ENCODE measurements at places on chromosomes 12 and 14.

- DNase-seq: peak; percentile 82
Observed at GRCh38 chr14:105168496-105168978, at the start of gene JAG2. TSS of gene JAG2 (minus strand) at chr14:105168776. CDS start at chr14:105168420, 356 bp downstream.

GRCh38 chr14:56333359-56334292 lies 215.4 kb downstream of the PELI2 start:
- DNase-seq: no peak

DNA sequence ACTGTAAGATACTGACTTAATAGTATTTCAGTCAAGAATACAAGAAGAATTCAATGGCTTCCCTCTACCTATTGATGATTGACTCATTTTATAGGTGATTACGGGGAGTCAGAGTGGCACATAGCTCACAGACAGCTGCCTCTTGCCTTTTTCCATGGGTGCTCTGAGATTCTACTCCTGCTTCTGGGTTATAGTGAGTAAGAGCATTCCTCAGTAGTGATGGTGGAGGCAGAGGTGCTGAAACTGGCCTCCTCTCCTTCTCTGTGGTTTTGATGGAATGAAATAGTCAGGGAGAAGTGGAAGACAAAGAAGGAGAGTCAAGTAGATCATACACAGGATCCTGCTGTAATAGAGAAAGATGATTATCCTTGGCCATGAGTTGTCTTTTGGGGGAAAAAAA lies 438.2 kb upstream of the FAR2 start:
- no peak for DNase-seq

DNA sequence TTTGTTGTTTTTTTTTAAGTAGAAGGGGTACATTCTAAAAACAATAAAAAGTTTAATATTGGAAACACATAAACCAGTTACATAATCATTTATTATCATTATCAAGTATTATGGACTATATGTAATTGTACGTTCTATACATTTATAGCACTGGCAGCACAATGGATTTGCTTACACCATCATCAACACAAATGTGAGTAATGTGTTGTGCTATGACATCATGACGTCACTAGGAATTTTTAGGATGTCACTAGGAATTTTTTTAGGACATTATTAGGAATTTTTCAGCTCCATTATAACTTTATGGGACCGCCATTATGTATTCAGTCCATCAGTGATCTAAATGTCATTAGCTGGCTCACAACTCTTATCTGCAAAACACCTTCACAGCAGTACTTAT lies 126.8 kb upstream of the SYT10 start:
- DNase-seq: no peak

DNA sequence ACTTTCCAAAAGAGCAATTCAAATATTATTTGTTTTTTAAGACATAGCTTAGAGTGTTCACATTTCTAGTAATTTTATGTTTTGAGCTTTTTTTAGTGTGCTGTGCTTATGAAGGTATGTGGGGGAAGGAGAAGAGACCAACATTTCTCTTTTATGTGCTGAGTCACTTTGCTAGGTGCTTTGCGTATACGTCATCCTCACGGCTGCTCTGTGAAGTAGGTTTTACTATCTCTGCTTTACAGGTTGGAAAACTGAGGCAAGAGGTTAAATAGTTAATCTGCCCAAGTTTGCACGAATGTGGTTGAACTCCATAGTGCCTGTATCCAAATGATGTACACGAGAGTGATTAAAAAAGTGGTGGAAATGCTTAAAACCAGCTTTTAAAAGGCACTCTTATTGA lies 75.9 kb downstream of the AEBP2 start:
- no peak for DNase-seq

- no peak for DNase-seq
Observed at GRCh38 chr12:97397008-97397407, 65.6 kb upstream of the RMST start.

GRCh38 chr14:88421286-88421685 lies 35.8 kb downstream of the SPATA7 start:
- no peak for DNase-seq

GRCh38 chr14:22844221-22845102 lies 8.1 kb downstream of the MMP14 start:
- no peak for DNase-seq

- DNase-seq: no peak
Observed at GRCh38 chr12:1583421-1584078, 10.8 kb downstream of the FBXL14 start.

- DNase-seq: no peak
Observed at GRCh38 chr12:106107566-106107965, 31.2 kb downstream of the NUAK1 start.

DNA sequence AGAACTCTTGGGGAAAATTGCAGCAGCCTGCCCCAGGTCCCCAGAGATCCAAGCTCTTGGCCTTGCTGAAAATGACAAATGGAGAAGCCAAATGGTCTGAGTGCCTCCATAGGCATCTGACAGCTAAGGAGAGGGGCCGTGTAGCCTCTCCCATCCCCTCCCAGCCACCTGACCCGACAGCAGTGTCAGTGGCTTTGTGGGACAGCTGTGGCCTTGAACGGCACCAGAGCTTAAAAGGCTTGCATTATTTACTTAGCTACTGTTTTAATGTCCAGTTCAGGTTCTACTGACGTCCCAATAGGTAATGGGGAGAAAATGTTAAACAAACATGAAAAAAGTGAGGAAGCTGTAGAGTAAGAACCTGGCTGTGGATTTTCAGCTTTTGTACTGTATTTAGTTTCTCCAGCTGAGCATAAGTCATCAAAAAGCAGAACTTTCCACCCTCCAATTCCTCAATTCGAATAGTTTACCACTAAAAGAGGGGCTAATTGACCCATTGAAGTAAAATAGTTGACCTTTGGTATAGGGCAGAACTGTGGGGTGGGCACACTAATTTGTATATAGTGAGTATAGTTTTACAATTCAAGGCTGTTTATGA lies 50.0 kb downstream of the FOS start:
- no peak for DNase-seq

GRCh38 chr14:102525219-102525928 lies 15.8 kb upstream of the ANKRD9 start:
- DNase-seq: no peak

GRCh38 chr12:119666900-119667576 lies 895 bp upstream of the PRKAB1 start:
- no peak for DNase-seq

DNA sequence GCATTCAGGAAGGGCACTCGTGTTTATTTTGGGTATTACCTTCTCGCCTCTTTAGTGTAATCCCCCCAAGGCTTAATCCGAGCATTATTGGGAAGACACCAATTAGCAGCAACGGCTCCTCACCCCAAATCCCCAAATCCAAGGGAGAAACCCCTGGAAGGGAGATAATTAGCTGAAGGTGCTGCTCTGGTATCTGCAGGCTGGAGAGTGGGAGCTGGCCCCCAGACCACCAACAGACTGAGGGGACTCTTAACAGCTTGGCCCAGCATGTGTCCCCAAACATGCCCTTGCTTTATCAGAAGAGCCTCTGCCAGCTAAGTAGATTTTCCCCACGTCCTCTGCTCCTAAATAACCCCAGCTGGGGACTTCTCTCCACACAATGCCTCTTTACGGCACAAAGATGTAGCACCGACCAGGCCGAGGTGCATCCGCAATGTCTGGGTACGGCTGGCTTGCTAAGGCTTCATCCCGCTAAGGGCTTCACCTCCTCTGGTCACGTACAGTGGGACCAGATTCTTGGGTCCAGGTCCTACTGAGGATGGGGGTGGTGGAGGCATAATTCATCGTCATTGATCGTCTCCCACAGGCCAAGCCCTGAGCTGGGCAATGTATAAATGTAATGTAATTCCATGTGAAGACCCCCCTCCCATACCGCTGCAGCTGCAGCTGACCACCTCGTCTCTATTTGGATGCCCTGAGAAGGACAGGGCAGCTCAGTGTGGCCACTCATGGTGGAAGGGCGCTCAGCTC lies 123.7 kb upstream of the GSC start:
- DNase-seq: no peak

GRCh38 chr12:67655829-67656228 lies 7.3 kb downstream of the DYRK2 start:
- no peak for DNase-seq

- DNase-seq: peak; percentile 71
Observed at GRCh38 chr12:116582610-116583009, 23.4 kb downstream of the MAP1LC3B2 start.

- DNase-seq: peak; percentile 73
Observed at GRCh38 chr12:6603095-6603567, 4.0 kb downstream of the CHD4 start.

DNA sequence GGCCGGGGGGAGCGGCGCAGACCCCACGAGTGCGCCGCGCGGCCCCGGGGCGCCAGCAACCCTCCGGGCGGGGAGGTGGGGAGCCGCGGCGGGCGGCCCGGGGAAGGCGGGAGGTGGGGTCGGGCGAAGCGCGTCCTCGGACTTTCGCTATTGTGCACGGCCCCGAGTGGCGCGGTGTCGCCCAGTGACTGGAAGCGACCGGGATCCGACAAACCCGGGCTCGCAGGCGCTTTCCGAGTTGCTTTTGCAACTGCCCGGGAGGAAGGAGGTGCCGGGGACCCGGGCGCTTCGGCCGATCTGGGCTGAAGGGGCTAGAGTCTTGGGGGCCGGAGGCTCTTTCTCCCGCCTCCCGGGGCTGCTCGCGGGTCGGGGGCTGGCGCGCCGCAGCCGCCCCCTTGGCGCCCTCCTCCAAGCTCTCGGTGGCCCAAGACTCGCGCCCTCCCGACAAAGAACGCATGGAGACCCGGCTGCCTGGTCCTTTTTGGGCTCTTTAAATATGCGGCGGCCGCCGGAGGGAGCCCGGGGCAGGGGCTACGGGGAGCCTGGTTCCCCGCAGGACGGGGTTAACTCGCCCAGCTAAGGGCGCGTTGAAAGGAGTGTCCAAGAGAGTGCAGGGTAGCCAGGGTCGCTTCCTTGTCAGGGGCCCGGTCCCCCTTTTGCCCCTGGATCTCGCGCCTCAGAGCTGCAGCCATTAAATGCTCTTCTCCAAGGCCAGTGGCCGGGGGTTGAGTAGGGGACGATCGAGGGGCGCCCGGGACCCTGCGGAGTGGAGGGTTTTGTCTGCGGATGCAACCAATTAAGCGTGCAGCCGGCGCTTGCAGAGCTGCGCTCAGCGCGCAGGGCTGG lies 1.4 kb downstream of the HMGA2 start:
- DNase-seq: peak; percentile 35

DNA sequence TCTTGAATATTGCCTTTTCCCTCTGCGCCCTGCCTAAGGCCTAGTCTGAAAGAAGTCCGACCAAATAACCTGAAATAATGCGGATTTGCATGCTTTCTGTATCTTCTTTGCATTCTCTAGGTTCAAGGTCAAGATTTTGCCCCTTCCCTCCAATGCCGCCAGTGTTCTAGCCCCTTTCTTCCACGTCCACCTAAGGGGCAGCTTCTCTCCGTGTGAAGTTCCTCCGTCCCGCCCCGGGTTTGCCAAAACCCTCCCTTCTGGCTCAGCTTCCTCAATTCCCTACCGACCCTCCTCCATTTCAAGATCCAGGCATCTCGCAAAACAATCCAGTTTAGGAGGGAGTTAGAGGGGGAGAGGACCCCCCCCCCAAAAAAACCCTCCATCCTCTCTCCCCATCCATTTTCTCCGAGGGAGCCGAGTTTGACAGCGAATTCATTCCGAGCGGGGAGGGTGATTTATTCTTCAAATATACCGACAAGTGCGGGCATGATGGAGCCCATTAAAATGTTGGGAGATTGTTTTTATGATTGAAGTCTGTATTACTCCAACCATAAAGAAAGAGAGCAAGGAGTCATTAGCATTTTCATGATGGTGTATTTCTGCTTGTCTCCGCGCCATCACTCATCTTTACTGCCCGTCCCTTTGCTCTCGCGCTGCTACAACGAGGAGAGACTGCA lies 20.9 kb upstream of the ATP5MC2 start:
- DNase-seq: no peak

- DNase-seq: no peak
Observed at GRCh38 chr12:28569698-28570411, 379.6 kb downstream of the CCDC91 start.

DNA sequence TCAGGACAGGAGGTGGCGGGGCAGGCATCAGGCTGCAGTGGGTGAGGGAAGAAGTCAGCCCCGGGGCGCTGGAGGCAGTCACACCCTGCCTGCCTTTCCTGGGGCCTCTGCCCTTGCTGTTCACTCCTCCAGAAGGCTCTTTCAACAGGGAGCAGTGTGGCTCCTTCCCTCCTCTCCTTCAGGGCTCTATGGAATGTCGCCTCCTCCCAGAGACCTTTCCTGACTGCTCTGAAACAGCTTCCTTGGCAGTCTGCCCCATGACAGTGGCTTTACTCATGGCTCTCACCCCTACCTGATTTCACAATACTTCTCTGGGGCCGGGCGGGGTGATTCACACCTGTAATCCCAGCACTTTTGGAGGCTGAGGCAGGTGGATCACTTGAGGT lies 7.1 kb downstream of the RHOF start:
- no peak for DNase-seq

GRCh38 chr12:76124456-76124855 lies 40.0 kb upstream of the NAP1L1 start:
- no peak for DNase-seq

- no peak for DNase-seq
Observed at GRCh38 chr12:109972821-109973220, 23.3 kb downstream of the GIT2 start.

GRCh38 chr12:45050751-45051571 lies at the start of gene DBX2:
TSS of gene DBX2 (minus strand) at chr12:45051099. CDS start at chr12:45050927, 172 bp downstream.
- no peak for DNase-seq

GRCh38 chr12:64903479-64904152 lies 79.2 kb downstream of the TBC1D30 start:
- no peak for DNase-seq

- peak; percentile 81 for DNase-seq
Observed at GRCh38 chr14:68598621-68599447, 194.0 kb downstream of the ZFP36L1 start.

GRCh38 chr12:124837249-124837897 lies 26.3 kb downstream of the SCARB1 start:
- no peak for DNase-seq

DNA sequence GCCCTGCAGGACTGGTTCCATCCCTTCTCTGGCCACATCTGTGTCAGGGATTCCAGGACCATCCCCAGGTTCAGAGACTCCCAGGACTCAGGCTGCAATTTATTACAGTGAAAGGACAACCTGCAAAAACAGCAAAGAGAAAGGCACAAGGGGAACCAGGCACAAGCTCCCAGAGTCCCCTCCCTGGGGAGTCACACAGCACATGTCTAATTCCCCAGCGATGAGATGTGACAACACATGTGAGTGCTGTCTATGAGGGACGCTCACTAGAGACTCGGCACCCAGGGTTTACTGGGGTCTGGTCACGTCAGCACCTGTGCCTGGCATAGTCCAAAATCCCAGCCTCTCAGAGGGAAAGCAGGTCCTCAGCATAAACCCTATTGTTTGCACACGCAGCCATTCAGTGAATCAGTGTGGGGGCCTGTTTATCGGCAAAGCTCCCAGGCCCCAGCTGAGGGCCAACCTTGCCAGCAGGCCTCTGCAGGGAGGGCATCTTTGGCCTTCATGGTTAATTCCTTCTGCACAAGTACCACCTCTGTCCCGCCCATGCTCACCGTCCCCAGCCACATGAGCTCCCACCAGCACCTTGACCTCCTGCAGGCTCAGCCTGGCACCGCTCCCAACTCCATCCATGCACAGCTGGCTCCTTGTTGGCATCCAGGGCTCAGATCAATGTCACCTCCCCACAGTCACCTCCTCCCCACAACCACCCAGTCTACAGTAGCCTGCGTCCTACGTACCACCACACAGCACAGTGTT lies 198.9 kb upstream of the SFSWAP start:
- no peak for DNase-seq

Data from left ventricle myocardium superior (tissue), 1 donor.